GM23338 (cell line): ENCODE measurements at places on chromosomes 3 and 15. TPM values are rescaled to one million over a fixed set of nuclear protein-coding genes. Genes with fewer than 3 reads are reported as not detected.

WDR93 gene
- not detected in 2 replicates for polyA plus RNA-seq

SNAPC5 gene
- polyA plus RNA-seq: 41.1 and 43.2 TPM in 2 replicates

DNA sequence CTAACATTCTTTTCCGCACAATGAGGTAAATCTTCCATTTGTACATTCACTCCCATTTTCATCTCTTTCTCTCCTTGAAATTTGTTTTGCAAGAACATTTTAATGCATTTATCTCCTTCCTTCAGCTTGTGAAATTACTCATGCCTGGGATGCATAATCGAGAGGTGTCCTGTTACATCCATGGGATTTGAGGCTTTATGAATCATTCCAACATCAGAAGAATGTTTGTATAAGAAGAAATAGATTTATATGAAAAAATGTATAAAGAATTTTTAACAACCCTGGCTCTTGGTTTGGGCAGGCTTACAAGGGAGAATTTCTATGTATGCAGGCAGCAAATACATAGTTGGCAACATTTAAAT is 93.2 kb upstream of the MBNL1 start:
- no peak for DNase-seq

CTDSPL gene
- 23.2 and 23.8 TPM in 2 replicates for polyA plus RNA-seq

GRCh38 chr15:97648728-97649127 is 311.8 kb upstream of the ARRDC4 start:
- no peak for DNase-seq

DNA sequence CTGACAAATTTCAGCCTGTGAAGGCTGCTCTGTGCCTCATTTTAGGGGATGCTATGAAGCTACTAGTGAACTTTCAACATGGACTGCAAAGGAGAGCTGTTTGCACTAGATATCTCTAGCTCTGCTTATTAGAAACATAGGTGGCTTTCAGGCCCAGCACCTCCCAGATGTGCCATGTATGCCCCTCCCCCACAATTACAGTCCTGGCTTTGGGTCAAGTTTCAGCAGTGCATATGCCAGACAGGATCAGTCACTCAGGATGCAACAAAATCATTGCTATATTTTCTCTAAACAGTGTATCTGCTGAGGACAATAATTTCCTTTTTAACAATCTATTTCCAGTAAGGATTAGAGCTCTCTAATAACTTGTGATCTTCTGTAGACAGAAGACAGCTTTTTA is 178.8 kb upstream of the STAC start:
- DNase-seq: peak; percentile 21

GRCh38 chr3:52128118-52128683 is 26.0 kb downstream of the POC1A start:
- DNase-seq: peak; percentile 9

GRCh38 chr3:131730581-131730980 is 227.8 kb upstream of the MRPL3 start:
- DNase-seq: no peak

GRCh38 chr3:1068985-1069384 is 23.8 kb upstream of the CNTN6 start:
- DNase-seq: no peak

PPARG gene
- 0.15 TPM in 1 of 2 replicates, not detected in the other for polyA plus RNA-seq

GRCh38 chr15:61025781-61026180 is 203.3 kb downstream of the RORA start:
- DNase-seq: no peak

IQCH gene
- polyA plus RNA-seq: 1.4 and 1.7 TPM in 2 replicates

GCSAM gene
- polyA plus RNA-seq: 0.73 and 0.86 TPM in 2 replicates

NEK4 gene
- 8.6 and 9.0 TPM in 2 replicates for polyA plus RNA-seq

RTP1 gene
- polyA plus RNA-seq: 5.4 and 6.3 TPM in 2 replicates

- no peak for DNase-seq
Observed at GRCh38 chr15:83794209-83794608, 140.3 kb downstream of the ADAMTSL3 start.

DNA sequence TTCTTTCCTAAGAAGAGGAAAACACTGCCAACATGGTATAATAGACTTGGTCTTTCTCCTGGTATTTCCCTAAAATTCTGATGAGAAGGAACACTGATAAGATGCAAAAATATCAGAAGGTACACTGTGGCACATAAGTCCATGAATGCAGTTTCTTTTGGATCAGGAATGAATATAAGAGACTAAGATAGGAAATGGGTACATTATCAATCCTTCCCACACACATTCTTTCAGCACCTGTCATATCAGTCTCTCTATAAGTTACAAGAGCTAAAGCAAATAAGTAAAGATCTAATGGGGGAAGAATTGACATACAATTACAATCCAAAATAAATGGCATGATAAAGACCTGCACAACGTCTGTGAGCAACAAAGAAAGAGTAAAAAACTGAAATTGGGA is 1101.0 kb downstream of the ROBO2 start:
- DNase-seq: no peak

CACNA2D2 gene
- polyA plus RNA-seq: 4.7 and 5.4 TPM in 2 replicates

DNA sequence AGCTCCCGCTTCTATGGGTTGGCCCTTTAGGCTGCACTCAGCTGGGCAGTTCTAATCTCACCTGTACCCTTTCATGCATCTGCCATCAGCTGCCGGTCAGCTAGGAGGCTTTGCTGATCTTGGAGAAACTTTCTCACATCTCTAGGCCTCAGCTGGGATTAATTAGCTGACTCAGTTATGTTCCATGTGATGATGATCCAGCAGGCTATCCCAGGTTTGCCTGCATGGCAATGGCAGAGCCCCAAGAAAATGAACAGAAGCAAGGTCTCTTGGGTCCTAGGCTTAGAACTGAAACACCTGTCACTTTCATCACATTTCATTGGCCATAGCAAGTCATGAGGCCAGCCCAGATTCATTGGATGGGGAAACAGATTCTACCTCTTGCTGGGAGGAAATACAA is 304.6 kb upstream of the TBC1D5 start:
- DNase-seq: no peak

DNA sequence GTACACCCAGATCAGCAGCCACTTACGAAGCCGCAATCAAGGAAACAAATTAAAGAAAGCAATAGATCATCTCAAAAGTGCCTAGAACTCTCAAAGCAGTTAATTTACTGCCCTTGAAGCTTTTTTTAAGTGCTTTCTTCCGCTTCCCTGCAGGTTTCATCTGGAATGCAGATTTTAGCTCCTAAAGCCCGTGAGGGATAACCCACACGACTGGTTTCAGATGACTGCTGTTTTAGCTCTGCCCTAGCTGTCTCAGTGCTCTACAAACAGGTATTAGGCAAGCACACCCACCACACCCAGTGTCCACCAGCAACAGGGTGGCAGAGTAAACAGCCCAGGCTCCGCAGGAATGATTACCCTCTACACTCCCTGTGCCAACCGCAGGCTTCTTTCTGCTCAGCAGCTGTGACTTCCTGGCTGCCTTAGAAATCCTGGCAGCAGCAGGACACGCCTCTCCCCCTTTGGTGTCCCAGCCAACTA is 126.0 kb downstream of the FMN1 start:
- peak; percentile 69 for DNase-seq

DNA sequence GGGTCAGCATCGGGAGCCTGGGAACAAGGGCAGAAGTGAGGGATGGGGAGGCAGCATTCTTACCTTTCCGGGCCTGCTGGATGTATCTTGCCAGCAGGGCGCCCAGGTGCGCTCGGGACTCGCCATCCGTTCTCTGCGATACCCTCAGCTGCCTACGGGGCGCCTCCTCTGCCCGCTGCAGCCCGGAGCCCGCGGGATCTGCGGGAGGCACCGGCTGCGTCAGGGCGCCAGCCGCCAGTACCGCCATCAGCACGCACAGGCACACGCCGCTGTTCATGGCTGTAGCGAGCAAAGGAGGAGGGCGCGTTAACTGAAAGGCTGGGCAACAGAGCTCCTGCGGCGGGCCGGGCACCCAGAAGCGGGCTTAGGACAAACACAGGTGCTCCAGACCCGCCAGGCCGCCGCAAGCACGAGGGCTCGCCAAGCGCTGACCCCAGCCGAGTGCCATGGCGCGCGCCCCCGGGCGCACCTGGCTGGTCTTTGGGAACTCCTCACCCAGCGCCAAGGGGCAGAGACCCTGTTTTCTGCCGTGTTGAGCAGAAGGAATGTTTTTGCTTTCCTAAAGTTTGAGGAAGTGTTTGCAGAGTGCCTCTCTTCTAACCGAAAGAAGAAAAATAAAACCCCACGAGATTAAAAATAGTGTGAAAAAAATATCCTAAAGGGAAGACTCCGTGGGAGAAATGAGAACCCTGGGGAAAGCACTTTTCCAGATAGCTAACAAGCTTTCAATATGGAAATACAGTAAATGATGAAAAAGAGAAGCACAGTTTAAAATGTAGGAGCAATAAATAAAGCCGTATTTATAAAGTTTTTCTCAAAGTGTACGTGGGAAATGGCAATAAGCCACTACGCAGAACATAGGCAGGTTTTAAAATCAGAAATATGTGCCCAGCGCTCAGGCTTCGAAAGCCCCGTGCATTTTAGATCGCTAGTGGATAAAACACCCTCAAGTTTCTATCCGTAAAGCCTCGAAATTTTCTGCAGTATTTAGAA is 2.3 kb downstream of the CCK start:
- DNase-seq: peak; percentile 85

GRCh38 chr3:3801494-3801841 is 2.2 kb downstream of the LRRN1 start:
- peak; percentile 91 for DNase-seq

- DNase-seq: no peak
Observed at GRCh38 chr3:155317211-155317610, 23.7 kb upstream of the STRIT1 start.

GOLGA8S gene
- 0.05 TPM in 1 of 2 replicates, not detected in the other for polyA plus RNA-seq

ANKRD34C gene
- not detected in 2 replicates for polyA plus RNA-seq

DNA sequence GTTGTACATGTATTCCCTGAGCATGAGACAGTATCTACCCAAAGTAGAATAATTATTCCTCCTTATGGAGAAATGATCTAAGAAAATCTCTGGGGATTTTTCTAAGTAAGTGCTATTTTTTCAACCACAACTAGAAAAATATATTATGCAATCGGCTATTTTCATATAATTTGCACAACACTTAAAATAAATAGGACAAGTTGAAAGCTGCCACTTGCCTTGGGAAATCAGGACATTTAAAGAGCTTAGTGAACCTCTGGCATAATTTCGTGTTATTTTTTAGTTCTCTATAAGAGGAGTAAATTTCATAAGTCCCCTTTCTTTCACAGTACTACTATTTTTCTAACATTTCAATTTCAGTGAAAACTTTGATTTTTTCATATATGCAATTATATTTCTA is 672.1 kb downstream of the OTOL1 start:
- DNase-seq: no peak

GRCh38 chr3:184537885-184538665 is 23.5 kb upstream of the EPHB3 start:
- DNase-seq: no peak

DNA sequence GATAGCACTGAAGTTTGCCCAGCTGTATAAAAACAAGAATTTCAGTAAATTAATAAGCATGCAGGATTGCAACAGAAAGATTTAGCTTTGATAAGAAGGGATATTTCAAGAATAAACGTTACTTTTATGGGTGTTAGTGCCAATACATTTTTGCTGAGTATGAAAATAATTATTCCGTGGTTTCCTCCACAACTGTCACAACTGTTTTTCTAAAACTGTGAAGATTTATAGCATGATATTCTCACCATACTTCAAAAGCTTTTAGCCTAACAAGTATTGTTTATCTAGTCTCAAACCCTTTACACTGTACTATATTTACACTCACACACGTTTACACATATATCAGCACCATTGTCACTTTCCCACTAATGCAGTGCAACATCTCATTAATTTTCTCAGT is 200.5 kb downstream of the TPRG1 start:
- no peak for DNase-seq

DNA sequence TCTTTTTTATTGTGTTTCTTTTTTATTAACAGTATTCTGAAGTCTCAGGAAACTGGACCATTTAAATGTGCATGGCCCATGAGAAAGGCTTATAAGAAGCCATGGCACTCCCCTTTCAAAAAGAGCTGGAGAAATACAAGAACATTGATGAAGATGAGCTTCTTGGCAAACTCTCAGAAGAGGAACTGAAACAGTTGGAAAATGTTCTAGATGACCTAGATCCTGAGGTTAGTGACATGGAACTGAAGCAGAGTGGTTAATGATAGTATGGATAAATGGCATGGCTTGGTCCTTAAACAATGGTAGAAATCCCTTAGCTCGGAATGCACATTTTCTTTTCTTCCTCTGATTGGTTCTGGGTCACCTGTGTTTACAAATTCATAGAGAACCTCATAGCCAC is 14.9 kb downstream of the TMOD2 start:
- DNase-seq: no peak
